ENCODE measurements at places on chromosomes 1 and 21.

- no peak for DNase-seq
Observed at GRCh38 chr1:172950528-172950927, 100.2 kb downstream of the TNFSF18 start.

- DNase-seq: no peak
Observed at GRCh38 chr1:46910790-46911189, 30.5 kb downstream of the CYP4A11 start.

DNA sequence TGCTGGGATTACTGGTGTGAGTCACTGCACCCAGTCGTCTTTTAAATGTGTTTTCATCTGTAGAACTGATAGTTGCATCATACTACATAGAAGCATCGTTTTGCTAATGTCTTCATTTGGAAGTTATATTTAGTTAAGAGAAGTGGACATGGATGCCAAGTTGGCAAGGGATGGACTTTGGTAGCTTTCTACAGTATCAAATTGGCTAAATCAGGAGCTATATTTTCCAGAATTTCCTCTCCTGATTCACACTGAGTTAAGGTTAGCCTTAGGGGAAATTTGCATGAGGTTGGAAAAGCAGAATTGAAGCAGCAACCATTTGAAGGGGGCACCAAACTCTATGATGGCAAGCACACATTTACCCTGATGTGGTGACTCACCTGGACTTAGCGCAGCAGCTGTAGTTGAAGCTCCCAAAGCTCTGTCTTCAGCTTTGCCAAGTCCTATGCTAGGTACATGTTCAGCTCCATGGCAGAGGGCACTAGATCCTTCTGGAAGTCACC is 43.9 kb downstream of the DUSP10 start:
- no peak for DNase-seq

GRCh38 chr1:229535230-229535629 is 23.3 kb downstream of the ABCB10 start:
- DNase-seq: no peak

- no peak for DNase-seq
Observed at GRCh38 chr1:26839339-26839722, 12.8 kb downstream of the ZDHHC18 start.

DNA sequence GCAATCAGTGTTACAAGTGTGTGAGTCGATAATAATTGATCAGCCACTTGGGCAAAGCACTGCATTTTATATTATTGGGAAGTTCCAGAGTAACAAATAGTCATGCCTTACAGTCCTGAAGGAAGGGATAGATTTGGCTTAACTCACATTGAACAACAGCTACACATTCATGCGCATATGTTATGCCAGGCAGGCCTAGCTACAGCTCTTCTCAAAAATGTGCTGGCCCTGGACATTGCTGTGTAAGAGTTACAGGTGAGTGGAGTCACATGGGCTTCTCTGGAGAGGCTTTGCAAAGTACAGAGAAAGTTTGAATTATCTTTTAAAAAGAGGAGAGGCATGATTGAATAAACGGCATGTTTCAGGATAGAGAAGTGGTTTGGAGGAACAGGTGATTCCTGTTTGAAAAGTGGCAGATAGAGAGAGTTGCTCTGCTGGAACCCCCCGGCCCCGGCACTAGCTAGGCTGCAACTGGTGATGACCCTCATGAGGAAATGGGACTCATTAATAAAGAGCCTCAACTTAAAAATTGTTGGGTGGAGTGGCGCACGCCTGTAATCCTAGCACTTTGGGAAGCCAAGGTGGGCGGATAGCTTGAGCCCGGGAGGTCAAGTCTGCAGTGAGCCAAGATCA is 200.6 kb downstream of the CRB1 start:
- DNase-seq: no peak

DNA sequence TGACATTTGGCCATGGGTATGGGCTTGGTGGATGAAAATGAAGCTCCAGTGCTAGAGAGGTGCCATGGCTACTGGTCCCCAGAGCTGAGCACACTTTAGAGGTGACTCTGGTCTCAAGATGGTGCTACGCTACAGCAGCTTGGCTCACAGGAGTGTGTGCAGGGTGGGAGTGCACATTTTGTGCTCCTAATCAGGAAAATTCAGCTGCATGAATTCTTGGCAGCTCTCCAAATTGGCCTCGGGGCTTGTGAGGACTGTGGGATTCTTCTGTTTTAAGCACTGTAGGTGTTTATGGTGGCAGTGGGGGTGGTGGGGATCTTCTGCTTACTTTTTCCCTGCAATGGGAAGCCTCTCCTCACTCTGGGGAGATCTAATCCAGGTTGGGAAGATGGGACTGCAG is 17.3 kb upstream of the TIPRL start:
- DNase-seq: no peak

GRCh38 chr1:103788377-103788776 is 38.7 kb downstream of the AMY1C start:
- no peak for DNase-seq

DNA sequence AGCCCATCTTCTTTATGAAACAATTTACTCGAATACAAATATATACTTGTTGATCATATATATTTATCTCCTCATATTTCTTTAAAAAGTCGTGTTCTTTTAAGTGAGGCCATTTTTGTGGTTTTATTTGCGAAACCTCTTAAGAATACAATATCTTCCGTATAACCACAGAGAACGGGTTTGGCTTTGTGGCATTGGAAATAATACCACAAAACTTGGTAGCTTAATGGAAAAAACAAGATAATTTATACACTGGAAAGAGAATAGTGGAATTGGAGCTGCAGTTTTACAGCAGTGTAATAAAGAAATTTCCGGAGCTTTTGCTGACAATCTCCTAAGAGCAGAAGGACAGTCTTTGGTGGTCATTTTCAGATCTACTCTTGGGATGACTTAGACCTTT is 29.4 kb downstream of the PTGFR start:
- no peak for DNase-seq

DNA sequence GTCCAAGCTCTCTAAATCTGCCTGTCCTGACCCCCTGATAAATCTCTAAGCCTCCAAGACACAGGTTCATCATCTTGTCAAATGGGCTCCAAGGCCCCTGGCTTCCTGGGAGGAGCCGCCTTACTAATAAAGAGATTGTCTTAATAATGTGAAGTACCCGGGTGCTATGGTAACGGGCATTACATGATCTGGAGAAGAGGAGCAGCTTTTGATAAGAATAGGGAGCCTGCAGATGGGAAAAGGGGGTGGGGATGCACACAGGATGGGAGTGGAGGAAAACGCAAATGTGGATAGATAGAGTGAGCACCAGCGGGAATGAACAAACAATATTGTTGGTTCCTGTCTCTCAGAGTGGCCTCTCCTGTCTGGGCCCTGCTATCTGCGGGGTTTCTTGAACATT is 11.9 kb upstream of the RXRG start:
- DNase-seq: no peak

DNA sequence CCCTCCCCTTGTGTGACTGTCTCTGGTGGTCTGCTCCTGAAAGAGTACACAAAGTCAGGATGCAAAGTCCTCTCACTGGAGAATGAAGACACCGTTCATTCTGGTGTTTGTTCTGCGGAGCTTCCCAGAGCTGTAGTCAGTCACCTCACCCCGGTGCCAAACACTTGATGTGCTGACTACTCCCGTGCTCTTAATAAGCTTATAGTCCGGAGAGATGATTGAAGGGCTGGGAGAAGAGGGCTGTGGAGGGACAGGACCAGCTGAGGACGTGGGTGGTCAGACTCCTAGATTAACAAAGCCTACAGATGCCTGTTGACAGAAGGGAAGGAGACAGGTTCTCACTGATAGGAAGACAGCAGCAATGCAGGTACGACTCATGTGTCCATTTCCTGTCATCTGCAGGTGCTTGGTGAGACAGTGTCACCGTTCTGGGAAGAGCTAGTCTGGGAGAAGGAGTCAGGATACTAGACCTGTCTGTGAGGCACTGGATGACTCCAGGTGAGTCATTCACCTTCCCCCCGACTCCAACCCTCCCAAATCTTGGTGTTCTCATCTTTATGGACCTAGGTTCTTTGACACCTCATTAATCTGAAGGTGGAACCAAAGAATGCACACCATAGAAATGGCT is 40.4 kb upstream of the LRRN2 start:
- DNase-seq: no peak

DNA sequence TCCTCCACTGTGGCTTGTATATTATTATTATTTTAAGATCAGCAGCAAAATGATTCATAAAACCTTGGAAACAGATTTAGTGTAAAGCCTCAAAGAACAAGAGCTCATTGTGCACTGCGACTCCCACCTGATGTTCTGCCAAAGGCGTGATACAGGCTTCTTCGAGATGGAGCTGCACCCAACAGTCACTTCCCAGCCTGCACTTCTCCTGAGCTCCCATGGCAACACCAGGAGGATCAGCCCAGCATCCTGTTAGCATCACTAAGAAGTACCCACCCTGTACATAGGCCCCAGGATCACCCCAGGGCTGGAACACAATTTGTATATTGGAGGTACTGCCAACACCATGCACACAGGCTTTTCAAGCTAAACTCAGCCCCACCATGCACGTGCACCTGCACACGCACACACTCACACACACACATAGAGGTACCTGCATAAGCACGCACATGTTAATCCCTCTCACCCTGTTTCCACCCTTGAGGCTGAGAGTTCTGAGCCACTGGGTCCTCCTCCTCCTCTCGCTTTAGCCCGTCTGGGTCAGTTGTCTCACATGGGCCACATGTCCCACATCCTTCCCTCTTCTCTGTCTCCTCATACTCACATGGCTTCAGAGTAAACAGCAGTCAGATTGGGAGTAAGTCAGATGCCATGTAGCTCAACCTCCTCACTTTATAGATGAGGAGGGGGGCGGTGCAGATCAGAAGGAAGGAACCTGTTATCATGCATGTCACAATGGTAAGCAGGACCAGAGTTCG is 281.9 kb upstream of the POU3F1 start:
- DNase-seq: no peak

DNA sequence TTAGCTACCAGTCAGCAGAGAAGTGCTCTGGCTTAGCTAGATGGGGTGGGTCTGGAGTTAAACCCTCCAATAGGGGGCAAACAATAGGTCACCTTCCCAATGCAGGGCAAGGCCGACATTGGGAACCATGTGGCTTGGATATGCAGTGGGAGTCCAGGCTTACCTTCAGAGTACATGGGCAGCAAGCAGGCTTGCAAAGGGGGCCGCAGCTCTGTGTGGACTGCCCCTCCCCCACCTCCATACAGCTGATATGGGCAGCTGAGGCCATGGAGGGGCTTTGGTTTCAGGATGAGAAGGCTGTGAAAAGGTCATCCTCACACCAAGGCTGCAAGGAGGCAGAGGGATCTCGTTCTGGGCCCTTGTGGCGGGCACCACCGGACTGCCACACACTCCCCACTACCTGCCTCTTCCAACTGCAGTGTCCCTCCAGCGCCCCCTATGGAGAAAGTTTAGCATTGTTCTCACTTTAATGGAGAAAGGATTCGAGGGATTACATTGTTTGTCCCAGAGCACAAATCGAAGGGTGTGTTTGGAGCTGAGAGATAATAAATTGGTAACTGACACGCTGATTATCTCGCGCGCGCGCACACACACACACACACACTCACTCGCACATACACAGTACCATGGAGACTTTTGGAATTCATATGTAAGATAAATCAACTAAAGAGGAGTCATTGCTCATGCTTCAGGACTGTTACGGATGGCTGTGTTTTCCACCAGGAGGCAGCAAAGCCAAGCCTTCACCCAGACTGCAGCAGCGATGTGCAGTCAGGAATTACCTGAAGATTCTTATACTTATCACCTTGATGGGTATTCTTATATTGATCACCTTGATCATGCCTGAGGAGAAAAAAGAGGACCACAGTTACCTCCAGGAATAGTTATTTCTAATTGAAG is 7.0 kb upstream of the SMCP start:
- DNase-seq: no peak

DNA sequence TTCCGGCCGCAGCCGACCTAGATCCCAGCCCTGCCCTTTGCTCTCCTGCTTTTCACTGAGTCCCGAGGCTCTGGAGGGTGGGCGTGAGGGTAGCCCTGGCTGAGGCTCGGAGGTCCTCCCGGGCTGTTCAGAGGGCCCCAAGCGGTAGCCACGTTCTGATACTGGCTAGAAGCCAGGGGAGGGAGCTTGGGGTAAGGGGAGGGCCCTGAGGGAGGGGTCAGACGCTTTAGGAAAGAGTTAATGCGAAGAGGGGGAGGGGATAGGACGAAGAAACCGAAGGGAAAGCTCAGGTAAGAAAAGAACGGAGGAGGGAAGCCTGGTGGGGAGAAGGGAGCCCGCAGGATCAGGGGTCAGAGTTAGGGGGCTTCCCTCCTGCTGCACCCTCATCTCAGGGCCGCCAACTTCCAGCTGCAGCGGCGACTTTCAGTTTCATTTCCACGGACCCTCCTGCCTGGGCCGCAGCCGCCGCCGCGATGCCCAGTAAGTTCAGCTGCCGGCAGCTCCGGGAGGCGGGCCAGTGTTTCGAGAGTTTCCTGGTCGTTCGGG is at the start of gene MOV10:
TSS of gene MOV10 (plus strand) at position 220 of the 546 bp plus-strand sequence. CDS start at position 474, 254 bp downstream.
- peak; percentile 64 for DNase-seq

DNA sequence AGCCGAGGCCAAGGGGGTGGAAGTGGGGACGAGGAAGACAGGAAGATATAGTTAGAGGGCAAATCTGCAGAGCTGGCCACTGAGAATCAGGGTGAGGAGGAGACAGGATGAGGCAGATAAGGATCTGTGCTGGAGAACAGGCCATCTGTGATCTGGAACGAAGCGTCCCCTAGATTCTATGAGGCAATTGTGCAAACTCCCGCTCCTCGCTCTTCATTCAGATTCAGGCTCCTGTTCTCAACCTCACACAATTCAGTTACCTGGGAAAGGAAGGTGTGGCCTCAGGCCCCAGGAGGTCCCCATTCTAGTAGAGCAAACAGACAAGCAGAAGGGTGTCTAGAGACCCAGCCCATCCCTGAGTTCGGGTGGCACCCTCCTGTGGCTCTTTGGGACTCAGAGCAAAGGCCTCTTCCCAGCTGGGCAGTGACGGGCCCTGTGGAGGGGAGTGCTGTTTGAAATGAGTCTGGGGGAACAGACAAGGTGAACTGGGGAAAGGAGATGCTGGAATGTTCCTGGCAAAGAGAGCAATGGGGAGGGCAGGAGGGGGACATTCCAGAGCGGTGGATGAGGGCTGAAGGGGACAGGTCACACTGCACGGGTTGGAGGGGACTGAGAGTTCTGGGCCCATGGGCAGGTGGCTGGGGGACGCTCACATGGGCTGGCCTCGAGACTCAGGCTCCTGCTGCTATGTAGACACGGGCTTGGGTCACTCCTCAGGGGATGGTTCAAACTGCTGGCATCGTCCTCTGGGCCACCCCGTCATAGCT is 39.9 kb upstream of the AJAP1 start:
- DNase-seq: no peak

GRCh38 chr21:44828362-44829056 is 10.6 kb upstream of the SUMO3 start:
- no peak for DNase-seq

- peak; percentile 52 for DNase-seq
Observed at GRCh38 chr1:159921700-159922504, 3.4 kb downstream of the TAGLN2 start.

- no peak for DNase-seq
Observed at GRCh38 chr1:230975636-230976035, 3.0 kb downstream of the TTC13 start.

- DNase-seq: no peak
Observed at GRCh38 chr1:229433364-229434004, 410 bp downstream of the ACTA1 start.

- DNase-seq: no peak
Observed at GRCh38 chr1:219812491-219813203, 115.7 kb downstream of the SLC30A10 start.

DNA sequence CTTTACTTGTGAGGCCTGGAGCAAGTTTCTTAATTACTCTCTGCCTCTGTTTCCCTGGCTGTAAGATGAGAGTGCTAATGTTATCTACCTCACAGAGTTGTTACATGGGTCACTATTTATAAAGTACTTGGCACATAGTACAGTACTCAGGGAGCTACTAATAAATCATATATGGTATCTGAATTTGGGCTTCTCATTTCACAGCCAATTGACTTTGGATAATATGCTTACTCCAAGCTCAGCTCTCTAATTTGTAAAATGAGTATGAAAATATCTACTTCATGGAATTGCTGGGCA is 108.5 kb upstream of the HOOK1 start:
- no peak for DNase-seq
